ENCODE measurements at places on chromosomes 1 and 21.

DNA sequence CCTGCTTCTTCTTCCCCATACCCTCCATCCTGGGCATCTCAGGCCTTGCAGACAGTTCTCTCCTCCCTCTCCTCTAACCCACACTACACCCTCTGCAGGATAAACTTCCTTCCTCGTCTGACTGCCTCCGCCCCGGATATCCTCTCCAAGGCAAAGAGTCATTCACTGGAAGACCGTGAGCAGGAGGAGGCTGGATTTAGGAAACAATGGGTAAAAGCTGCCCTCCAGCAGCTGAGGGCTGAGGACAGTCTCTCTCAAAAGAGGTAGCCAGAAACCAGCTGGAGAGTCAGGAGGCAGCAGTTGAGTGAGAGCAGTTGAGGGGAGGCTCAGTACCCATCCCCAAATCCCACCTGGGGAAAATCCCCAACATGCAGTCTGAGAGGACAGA, 1.4 kb downstream of the CSRP1 start:
- no peak for DNase-seq

DNA sequence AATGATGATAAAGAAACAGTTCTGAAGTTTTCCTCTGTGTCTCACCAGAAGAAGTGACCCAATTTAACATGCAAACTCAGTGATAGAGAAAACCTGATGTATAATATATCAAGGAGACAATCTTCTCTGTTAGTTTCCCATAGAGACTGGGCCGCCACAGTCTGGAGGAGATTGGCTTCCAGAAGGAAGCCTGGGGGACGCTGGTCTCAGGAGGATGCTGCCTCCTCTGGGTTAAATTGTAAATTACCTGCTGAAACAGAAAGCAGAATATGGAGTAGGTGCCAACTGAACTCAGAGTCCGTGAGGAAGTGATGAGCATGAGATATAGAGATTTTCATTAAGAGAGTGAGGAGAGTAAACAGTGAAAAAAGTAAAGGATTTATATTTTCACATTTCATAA, 15.8 kb downstream of the OR14I1 start:
- DNase-seq: no peak

DNA sequence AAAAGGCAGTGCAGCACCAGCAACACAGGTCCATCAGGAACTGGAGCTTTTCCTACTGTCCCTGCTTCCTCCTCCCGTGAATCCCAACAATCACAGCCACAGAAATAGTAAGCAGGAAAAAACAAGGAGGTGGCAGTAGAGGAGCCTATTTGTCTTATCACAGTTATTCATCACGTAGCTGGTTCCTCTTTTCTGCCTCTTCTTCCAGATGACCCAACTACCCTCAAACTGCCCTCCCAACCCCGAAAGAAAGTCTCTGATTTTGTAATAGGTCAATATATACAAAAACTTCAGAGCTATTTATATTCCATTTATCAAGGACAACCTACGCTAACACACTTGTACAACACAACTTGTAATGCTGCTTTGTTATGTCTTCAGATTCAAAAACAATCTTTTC, 21.4 kb downstream of the GNB1 start:
- no peak for DNase-seq

DNA sequence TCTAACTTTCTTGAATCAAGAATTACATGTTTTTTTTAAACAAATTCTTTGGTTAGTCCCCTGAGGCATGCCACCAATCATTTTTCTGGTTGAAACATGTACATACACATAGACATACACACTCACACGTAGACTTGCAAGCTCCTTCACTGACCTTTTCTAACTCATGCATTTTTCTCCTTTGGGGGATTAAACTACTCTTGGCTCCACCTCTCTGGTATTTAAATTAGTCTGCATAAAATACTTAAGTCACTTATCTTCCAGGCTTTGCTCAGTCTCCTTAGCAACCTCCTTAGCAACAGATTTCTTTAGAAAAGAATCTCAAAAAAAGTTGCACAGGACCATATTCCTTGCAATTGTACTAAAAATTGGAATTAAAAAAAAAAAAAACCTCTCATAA, 440.9 kb upstream of the LRRC7 start:
- no peak for DNase-seq

- no peak for DNase-seq
Measured at GRCh38 chr1:65066419-65066765, 81.6 kb upstream of the AK4 start.

GRCh38 chr1:14392859-14393365, 205.6 kb upstream of the KAZN start:
- no peak for DNase-seq

DNA sequence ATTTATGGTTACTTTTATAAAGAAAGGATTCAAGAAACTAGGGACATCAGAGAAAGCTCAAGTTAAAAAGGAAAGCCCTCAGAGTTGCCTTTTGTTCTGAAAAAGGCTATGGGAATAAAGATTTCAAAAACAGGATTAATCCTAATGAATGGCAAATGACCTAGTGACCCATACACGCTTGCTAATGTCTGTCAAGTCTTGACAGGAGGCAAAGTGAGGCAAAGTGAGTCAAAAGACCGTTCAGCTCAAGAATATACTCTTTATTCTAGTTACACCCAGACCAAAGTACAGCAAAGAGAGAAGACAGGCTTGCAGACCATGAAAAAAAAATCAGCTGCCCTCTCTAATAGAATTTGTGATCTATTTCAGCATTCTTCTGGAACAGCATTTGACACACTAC, 3.5 kb downstream of the ZNF436 start:
- no peak for DNase-seq

DNA sequence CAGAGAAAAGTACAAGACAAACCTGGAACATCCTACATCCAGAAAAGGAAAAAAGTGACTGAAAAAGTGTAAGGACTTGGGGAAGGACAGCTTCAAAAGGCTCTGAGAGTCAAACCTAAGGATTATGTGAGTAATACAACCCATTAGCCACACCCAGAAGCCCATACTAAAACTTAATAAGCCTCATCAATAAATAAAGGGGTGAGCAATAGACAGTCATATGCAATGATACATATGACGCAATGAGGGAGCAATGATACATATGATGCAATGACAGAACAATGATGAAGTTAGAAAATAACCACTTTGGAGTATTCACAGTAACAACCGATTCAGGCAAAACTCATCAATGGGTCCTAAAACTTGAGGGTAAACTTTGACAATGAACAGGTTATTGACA, 50.1 kb downstream of the BRWD1 start:
- DNase-seq: no peak

GRCh38 chr1:220699044-220699443, 8.9 kb downstream of the C1orf115 start:
- DNase-seq: no peak

DNA sequence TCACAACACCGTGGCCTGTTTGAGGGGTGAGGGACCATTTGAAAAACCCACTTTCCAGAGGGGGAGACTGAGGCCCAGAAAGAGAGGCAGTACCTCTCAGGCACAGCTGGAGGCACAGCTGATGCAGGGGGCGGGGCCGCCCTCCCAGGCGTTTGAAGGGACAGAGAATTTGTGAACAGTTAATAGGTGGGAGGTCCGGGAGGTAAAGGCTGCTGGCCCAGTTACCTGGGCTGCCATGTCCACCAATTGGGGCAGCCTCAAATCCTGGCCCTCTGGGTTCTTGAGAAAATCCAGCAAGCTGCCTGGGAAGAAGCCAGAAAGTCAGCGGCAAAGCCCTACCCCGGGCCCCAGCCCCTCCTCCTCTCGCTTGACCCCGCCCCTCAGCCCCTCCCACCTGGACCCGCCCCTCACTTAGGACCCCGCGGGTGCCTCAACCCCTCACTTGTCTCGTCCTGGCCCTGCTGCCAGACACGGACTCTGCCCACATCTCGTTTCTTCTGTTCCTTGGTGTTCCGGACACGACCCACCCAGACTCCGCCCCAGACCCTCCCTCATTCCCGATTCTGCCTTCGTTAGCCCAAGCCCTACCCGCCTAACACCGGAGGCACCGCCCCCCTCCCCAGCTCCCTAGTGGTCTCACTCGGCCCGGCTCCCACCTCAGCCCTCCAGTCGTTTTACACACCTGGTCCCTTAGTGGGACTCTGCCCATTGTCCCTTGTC, 10.8 kb upstream of the AHDC1 start:
- no peak for DNase-seq

GRCh38 chr1:82517586-82517985, 716.9 kb downstream of the ADGRL2 start:
- DNase-seq: no peak

DNA sequence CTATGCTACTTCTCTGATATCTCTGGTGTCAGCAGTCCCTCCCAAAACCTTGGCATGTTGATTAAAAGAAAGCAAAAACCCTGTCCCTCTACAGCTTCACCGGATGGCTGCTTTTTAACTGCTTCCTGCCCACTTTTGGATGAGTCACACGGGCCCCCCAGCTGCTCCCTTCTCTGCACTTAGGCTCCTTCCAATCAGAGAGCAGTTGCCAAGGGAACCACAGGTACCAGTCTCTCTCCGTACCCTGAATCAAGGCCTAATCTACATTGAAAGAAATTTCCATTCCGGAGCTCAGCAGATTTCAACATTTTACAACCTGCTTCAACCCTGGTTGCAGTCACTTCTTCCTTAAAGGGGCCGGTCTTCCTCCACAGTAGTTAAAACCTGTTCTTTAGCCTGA, 70.6 kb upstream of the GJB5 start:
- DNase-seq: no peak

GRCh38 chr1:160058087-160058486, 11.9 kb downstream of the KCNJ10 start:
- no peak for DNase-seq
